ENCODE measurements at places on chromosomes 1 and 21.

DNA sequence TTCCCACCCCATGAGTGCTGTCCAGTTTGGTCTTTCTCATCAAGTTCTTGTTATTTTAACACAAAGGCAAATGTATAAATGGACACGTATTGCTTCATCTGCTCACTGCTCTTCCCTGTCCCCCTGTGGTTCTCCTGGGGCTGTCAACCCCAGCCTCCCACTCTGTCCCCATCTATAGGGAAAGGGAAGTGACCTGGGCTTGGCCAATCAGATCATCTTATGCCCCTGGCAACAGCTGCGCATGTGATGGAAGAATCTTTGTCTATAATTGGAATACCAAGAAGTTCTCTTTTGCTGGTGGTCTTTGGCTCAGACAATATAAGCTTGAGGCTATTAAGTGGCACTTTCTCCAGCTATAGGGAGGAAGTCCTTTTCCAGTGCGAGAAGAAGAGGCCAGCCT, 4.7 kb upstream of the CCSAP start:
- no peak for DNase-seq

GRCh38 chr1:160708801-160709200, 2.8 kb downstream of the CD48 start:
- no peak for DNase-seq

DNA sequence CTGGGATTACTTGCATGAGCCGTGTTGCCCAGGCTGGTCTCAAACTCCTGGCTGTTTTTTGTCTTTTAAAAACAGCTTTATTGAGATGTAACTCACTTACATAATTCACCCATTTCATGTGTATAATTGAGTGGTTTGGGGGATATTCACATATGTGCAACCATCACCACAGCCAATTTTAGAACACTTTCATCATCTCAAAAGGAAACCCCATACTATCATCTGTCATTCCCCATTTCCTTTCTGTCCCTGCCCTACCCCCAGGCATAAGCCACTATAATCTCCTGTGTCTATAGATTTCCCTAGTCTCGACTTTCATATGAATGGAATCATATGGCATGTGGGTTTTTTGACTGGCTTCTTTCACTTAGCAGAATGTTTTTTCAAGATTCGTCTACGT, 43.3 kb downstream of the GPR137B start:
- DNase-seq, result no peak

GRCh38 chr21:14581902-14582457, 35.9 kb upstream of the SAMSN1 start:
- DNase-seq, result no peak

DNA sequence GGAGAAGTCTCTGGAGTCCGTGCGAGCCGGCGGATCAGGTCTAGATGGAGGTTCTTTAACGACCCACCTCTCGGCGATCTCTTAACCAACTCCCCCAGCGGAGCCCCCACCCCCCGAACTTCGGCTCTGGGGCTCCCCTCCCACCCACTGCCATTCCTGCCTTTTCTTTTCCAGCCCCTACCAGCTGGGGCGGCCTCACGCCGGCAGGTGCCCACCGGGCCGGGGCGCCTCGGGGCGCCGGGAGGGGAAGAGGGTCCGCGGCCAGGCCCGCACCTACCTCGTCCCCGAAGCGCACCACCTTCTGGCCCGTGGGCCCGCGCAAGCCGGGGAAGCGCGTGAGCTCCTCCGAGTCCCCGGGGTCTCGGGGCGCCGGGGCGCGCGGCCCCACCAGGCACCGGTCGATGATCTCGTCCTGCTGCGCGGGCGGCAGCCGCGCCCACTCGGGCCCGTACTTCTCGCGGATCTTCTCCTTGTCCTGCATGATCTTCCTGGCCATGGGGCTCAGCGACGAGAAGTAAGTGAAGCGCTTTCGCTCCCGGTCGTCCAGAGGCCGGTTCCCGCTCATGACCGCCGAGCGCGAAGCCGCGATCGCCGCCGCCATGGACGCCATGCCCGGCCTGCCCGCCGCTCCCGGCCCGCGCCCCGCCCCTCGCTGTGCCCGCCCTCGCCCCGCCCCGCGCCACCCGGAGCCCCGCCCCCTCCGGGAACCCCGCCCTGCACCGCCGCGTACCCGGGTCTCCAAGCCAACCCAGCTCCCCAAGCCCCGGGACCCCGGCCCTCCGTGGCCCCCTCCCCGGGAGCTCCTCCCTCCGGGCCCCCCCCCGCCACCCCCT, at the start of gene C1orf198:
TSS of gene C1orf198 (minus strand) at position 619 of the 833 bp plus-strand sequence. CDS start at position 610, 9 bp downstream.
- peak; percentile 58 for DNase-seq

DNA sequence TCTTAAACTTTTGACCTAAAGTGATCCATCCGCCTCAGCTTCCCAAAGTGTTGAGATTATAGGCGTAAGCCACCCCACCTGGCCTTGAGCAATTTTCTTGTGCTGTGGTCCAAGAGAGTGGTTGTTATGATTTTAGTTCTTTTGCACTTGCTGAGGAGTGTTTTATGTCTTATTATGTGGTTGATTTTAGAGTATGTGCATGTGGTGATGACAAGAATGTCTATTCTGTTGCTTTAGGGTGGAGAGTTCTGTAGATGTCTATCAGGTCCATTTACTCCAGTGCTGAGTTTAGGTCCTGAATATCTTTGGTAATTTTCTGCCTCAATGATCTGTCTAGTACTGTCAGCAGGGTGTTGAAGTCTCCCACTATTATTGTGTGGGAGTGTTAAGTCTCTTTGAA, 11.2 kb upstream of the S100B start:
- DNase-seq, result no peak

GRCh38 chr1:26533951-26534509, 4.5 kb downstream of the RPS6KA1 start:
- DNase-seq, result no peak

DNA sequence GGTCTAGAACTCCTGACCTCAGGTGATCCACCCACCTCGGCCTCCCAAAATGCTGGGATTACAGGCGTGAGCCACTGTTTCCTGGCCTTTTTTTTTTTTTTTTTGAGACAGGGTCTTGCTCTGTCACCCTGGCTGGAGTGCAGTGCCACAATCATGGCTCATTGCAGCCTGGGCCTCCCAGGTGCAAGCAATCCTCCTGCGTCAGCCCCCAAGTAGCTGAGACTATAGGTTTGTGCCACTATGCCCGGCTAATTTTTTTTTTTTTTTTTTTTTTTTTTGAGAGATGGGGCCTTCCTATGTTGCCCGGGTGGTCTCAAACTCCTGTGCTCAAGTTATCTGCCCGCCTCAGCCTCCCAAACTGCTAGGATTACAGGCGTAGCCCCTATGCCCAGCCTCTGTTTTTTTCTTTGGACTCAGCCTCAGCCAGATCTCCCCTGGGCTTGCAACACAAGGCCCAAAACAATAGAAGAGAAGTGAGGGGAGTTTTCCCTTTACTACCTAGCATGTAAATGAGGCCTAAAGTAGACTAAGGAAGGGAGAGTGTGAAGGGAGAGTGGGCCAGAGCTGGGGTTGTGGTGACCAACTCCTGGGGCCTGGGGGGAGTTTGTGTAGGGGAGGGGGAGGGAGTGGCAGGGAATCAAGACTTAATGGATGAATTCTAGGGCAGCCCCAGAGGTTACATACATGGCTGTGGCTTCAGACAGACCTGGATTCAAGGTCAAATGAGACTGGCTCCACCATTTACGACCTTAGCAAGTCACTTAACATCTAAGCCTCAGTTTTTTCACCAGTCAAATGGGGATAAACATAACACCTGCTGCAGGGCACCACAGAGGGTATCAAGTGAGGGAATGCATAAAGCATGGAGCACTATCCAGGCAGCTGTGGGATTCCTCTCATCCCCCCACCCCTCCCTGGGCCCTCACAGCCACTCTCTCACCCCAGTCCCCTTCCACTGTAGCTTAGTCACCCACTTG, 1.6 kb upstream of the CD52 start:
- DNase-seq, result no peak

GRCh38 chr21:31064803-31065202, 26.5 kb upstream of the KRTAP19-8 start:
- no peak for DNase-seq

GRCh38 chr1:11463177-11463576, 15.8 kb upstream of the DISP3 start:
- DNase-seq, result no peak

DNA sequence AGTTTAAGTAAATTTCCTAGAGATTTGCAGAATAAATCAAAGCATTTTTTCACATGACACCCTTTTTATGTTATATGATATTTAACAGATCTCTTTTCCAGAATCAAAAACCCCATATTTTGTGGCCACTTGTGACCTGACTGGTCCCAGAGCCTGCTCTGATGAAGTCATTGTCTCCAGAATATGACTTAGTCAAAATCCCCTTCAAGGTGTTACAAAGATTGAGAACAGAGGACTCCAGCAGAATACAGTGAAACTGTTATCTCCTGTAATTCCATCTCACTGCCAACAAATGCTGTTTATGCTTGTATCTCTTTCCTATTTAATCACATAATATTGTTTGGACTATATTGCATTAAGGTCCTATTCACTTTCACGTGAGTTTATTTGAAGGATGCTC, 25.6 kb downstream of the RGS1 start:
- DNase-seq, result no peak

GRCh38 chr1:93016171-93016570, 54.9 kb upstream of the DIPK1A start:
- no peak for DNase-seq

GRCh38 chr1:38815903-38816627, 43.5 kb downstream of the RRAGC start:
- no peak for DNase-seq

DNA sequence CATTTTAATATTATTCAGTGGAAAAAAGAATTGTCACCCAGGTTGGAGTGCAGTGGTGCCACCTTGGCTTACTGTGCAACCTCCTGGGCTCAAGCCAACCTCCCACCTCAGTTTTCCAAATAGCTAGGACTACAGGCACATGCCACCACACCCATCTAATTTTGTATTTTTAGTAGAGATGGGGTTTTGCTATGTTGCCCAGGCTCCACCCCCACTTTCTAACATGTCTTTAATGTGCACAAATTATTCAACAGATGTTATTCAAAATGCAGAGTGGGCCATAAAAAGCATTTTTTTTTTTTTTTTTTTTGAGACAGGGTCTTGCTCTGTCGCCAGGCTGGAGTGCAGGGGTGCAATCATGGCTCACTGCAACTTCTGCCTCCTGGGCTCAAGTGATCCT, 17.3 kb downstream of the DDX59 start:
- DNase-seq, result no peak

- DNase-seq, result no peak
These were observed 28.7 kb downstream of the COL6A2 start for GRCh38 chr21:46126309-46127238.

GRCh38 chr1:21530368-21531016, 21.3 kb downstream of the ALPL start:
- peak; percentile 17 for DNase-seq

DNA sequence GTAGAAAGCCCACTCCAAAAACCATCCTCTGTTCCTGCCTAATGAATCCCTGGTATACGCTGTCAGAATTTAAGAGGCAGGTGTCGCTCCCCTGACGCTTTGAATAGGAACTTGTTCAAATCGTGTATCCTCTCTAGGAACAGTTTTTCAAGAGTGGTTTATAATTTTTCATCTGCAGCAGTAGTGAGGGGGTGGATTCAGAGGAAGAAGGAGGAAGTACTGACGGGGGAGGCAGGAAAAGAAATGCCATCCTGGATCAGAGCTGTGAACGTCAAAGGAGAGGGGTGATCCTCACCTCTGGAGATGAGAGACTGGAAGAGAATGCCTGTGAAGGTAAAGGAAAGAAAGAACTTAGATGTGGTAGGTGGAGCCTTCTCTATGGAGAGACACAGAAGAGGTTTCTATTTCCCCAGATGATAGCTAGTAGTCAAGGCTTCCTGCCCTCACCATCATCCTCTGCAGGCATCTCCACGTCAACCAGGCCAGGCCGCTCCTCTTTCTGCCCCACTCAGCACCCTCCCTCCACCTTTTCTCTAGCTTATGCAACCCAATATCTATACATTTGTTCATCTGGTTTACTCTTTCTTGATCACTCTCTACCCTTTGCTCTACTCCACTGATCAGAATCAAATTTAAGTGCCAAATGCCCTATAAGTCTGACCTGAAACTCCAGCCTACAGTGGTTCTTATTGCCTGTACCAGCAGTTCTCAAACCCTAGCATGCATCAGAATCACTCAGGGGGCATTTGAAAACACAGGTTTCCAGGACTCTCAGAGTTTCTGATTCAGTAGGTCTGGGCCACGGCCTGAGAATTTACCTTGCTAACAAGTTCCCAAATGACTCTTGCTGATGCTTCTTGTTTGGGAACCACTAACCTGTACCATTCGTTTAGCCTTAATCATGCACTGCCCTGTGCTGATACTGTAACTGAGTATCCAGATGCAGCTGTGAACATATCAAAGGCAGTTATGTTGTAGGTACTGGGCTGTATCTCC, 13.1 kb upstream of the BCL9 start:
- no peak for DNase-seq
